Activated naive CD4-positive, alpha-beta T cell (primary cell): ENCODE measurements at places on chromosomes 12 and 14.

- DNase-seq, result no peak
These were observed 2.0 kb upstream of the ART4 start for GRCh38 chr12:14845350-14845750.

DNA sequence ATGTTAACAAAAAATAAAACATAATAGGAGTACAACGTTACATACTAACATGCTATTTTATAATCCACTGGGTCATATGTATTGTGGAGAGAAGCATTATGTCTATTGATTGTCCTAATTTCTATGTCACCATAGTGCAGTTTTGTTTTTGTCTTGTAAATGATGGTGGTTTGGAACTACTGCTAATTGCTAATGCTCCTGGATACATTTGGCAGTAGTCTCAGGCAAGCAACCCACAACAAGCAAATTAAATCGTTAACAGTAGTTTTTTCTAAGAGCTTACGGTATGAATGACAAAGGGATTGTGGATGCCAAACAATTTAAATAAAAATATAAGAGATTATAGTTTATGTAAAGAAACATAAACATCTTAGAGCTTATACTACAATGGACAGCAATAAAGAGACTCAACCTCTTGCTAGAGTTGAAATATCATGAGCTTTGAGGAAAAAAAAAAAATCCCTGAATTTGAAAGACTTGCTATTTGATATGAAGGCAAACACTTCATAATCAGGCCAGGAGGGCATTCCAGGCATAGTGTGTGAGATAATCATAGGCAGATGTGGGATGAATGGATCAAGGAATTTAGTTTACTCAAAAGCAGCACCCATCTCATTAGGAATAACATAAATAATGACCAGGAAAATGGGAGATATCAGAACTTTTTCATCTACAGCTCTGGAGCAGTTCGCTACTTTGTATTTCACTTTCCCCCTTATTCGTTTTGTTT lies 181.3 kb downstream of the CCDC59 start:
- no peak for DNase-seq

- no peak for DNase-seq
These were observed 23.5 kb downstream of the AKAP6 start for GRCh38 chr14:32352631-32353030.

GRCh38 chr12:52721838-52722470 lies 18.6 kb upstream of the KRT77 start:
- no peak for DNase-seq

- DNase-seq, result no peak
These were observed 11.3 kb upstream of the CDKN3 start for GRCh38 chr14:54385556-54385955.

- no peak for DNase-seq
These were observed 69.7 kb downstream of the CMAS start for GRCh38 chr12:22115711-22116110.

DNA sequence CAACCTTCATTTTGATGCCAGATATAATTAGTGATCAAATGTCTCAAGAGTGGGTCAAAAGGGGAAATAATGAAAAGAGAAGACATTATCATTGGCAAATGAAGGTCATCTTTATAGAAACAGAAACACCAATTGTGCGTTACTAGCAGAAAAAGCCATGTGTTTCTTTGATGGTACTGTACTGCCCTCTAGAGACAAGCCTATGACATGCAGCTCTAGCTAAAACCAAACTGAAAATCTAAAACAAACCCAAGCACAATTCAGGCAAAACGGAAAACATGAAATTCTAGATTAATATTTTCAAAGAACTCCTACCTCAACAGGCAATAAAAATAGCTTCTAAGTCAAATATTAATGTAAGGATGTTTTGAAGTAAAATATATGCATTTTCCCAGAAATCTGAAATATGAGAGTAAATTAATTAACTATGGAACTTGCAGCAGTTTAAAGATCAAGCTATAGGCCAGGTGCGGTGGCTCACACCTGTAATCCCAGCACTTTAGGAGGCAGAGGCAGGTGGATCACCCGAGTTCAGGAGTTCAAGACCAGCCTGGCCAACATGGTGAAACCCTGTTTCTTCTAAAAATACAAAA lies 115.4 kb downstream of the KLHL28 start:
- no peak for DNase-seq

- no peak for DNase-seq
These were observed 10.1 kb upstream of the BDKRB1 start for GRCh38 chr14:96245710-96246538.

DNA sequence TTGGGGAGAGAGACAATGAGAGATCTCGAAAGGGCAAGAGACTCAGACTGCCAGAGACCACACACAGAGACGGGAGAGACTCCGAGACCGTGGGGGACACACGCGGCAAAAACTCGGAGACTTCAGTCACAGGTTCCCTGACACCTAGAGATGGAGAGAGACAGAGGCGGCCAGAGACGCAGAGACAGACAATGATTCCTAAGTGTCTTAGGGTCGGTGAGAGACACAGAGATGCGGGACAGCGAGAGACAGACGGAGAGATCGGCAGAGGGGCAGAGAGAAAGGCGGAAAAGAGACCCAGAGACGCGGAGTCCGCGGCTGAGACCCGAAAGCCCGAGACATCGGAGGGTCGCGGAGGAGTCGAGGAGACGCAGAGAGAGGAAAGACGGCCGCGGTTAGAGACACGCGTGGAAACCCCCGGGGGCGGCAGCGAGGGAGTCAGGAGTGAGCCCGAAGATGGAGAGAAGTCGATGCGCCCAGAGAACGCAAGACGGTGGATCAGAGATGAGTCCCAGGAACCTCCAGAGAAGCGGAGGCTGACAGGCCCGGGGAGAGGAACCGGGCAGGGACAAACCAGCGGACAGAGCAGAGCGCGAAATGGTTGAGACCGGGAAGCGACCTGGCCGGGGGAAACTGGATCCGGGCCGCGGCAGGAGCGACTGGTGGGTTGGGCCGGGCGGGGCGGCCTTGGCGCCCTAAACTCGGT lies 7.8 kb downstream of the LHX5 start:
- no peak for DNase-seq

GRCh38 chr14:33917661-33918060 lies 33.2 kb downstream of the EGLN3 start:
- no peak for DNase-seq

DNA sequence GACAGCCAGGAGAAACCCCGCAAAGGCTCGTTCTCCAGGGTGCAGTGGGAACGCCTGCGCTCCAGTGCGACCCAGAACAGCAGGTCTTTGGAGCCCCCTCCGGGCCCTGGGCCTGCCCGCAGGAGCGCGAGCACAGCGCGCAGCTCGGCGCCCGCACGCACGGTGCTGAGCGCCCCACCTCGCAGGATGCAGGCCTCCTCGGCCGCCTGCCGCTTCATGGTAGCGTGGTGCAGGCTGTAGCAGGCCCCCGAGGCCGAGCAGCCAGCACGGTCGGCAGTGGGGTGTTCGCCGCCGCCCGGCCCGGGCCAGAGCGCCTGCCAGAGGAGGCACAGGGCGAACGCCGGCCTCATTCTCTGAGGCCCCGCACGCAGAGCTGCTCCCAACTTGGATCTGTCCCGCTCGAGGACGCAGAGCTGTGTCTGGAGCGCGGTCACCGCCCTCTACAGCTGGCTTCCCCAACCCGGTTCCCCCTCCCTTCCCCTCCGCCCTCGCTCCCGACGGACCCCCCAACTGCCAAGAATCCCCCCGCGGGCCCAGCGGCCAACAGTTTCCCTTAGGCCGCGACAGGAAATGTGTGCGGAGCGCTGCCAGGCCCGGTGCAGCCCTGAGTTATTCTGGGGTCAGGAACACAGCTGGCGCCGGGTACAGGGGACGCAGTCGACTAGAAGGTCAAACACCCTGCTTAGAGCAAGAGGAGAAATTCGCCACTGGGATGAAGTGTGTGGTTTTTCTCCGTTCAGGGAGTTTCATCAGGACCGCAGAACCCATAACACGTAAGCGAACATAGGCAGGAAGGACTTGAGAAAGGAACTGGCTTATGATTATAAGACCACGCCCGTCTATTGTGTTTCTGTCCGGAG lies at the start of gene CLEC14A:
TSS of gene CLEC14A (minus strand) at position 421 of the 860 bp plus-strand sequence. CDS start at position 350, 71 bp downstream.
- DNase-seq, result no peak

- DNase-seq, result no peak
These were observed 124.2 kb downstream of the GLT1D1 start for GRCh38 chr12:128977441-128977840.

- no peak for DNase-seq
These were observed 448.1 kb downstream of the KCNH5 start for GRCh38 chr14:62597143-62597542.

DNA sequence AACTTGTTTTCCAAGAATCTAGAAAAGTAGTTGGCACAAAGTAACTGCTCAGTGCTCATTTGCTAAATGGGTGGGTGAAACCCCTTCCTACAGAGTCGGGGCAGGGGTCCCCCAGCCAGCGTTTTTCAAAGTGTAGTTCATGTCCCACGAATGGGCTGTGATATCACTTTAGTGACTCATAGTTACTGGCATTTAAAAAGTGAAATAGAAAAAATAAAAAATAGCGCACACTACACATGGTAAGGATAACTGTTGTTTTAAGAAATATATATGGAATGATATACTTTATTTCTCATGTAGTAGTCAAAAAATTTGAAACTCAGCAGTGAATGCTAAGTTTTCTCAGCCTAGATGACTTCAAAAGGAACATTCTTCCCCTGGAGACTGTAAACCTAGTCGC lies 250.4 kb downstream of the CHST11 start:
- DNase-seq, result no peak

GRCh38 chr14:76638841-76639240 lies 122.4 kb upstream of the VASH1 start:
- DNase-seq, result no peak

DNA sequence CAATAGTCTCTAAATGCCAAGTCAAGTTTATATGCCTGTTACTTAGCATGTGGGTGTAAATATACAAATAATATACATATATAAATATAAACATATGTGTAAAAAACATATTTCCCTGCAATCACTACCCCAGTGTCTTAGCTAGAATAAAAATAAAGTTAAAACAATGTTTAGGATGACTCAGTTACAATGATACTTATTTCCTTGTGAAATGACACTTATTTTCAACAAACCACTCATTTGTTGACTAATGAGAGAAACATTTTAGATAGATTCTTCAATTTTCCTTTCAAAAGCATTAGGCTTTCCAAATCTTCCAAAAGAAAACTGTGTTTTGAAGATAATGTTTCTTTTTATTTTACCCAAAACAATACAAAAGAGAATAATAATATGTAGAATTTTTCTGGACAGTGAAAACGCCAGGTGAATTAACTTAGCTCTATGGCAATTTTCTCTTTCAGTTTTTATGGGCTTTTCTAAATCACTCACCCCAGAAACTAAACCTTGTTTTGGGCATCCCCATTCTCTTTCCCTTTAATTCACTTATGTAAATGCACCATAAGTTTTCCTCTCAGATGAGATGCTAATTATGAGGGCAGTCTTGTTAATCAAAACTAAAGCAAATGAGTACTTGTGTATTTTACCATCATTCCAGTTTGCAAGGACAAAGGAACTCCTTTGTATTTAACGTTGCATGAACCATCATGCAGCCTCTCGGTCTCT lies 465.9 kb downstream of the BCAT1 start:
- DNase-seq, result no peak

GRCh38 chr12:118574288-118574687 lies 197.9 kb downstream of the SUDS3 start:
- DNase-seq, result no peak
